ENCODE measurements at places on chromosomes 4 and X. TPM values are rescaled to one million over a fixed set of nuclear protein-coding genes. Genes with fewer than 3 reads are reported as not detected.

GIMD1 gene
- total RNA-seq = not detected

CT45A5 gene
- not detected for total RNA-seq

NPNT gene
- total RNA-seq = not detected

PF4V1 gene
- not detected for total RNA-seq

TIMM17B gene
- 39.9 TPM for total RNA-seq

IL9R gene
- total RNA-seq = 25.2 TPM

TRIM2 gene
- 0.20 TPM for total RNA-seq

DMRTC1 gene
- not detected for total RNA-seq

DNA sequence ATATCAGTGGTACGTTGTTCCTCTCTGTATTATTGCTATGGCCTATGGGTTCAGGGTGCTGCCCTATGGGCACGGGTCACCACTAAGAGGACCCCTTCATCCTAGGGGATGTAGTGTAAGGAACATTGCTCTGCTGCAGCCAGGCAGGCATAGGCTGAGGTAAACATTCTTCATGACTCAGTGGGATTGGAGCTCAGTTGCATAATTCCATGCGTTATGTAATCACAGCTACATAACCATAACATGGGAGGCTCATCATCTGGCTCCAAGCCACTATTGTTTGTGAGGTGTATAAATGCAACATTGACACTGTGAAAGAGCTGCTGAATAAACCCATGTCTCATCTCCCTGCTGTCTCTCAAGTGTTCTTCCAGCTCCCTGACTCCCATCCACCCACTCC is 375.2 kb downstream of the MAGEE1 start:
- no peak for DNase-seq
- H3K4me1 ChIP-seq = no peaks in the 10 kb centered on the region
- H3K36me3 ChIP-seq = no peaks in the 10 kb centered on the region
- no peak overlapping the region for H3K27ac ChIP-seq

DNA sequence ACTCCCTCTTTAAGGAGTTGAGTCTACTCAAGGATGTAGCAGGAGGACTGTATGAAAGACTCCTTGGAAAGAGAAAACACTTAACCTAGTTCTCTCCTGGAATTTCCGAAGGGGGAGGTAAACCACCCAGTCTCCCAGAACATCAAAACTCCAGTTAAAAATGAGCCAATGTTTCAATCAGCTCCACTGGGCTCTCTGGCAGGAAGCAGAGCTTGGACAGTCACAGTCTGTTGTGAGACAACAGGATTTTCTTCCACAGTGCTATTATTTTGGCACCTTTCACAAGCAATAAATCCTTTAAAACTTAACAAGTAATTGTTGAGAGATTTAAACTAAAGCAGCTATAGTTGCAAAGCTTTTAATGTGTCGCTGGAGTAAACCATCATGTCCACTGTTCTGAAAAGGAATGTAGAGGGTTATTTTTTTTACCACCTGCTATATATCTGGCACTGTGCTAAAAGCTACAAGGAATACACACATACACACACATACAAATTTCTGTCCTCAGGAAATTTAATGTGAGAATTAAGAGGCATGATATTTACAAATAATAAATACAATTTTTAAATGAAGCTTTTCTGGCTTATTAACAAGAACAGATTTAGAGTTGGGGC is 229.2 kb upstream of the INTU start:
- H3K4me3 ChIP-seq = no peak overlapping the region
- DNase-seq = no peak
- H3K4me1 ChIP-seq = no peaks in the 10 kb centered on the region
- H3K27me3 ChIP-seq = no peaks in the 10 kb centered on the region
- no peaks in the 10 kb centered on the region for H3K36me3 ChIP-seq
- H3K27ac ChIP-seq = no peak overlapping the region

- no peaks in the 10 kb centered on the region for H3K36me3 ChIP-seq
- H3K4me1 ChIP-seq = peaks cover 11% of the 10 kb centered on the region
- H3K4me3 ChIP-seq = no peak overlapping the region
- H3K27ac ChIP-seq = no peak overlapping the region
- peaks cover 12% of the 10 kb centered on the region for H3K27me3 ChIP-seq
Measured at GRCh38 chr4:177250056-177250696, 59.5 kb upstream of the NEIL3 start.

- H3K27ac ChIP-seq = no peak overlapping the region
- H3K4me1 ChIP-seq = no peaks in the 10 kb centered on the region
- no peaks in the 10 kb centered on the region for H3K36me3 ChIP-seq
- H3K27me3 ChIP-seq = peaks cover 3% of the 10 kb centered on the region
Measured at GRCh38 chrX:112695494-112695893, 15.8 kb upstream of the LHFPL1 start.

- no peak for DNase-seq
- no peak overlapping the region for H3K27ac ChIP-seq
- H3K4me3 ChIP-seq = no peak overlapping the region
- H3K36me3 ChIP-seq = no peaks in the 10 kb centered on the region
Measured at GRCh38 chr4:171636606-171637005, 176.6 kb upstream of the GALNTL6 start.

GRCh38 chr4:145840162-145840768 is 98.4 kb downstream of the ZNF827 start:
- peaks cover 20% of the 10 kb centered on the region for H3K36me3 ChIP-seq
- no peak overlapping the region for H3K4me3 ChIP-seq
- H3K27ac ChIP-seq = no peak overlapping the region
- H3K27me3 ChIP-seq = no peaks in the 10 kb centered on the region
- peak; percentile 29 for DNase-seq
- H3K4me1 ChIP-seq = peaks cover 27% of the 10 kb centered on the region
